ENCODE measurements at places on chromosomes 1 and 21.

DNA sequence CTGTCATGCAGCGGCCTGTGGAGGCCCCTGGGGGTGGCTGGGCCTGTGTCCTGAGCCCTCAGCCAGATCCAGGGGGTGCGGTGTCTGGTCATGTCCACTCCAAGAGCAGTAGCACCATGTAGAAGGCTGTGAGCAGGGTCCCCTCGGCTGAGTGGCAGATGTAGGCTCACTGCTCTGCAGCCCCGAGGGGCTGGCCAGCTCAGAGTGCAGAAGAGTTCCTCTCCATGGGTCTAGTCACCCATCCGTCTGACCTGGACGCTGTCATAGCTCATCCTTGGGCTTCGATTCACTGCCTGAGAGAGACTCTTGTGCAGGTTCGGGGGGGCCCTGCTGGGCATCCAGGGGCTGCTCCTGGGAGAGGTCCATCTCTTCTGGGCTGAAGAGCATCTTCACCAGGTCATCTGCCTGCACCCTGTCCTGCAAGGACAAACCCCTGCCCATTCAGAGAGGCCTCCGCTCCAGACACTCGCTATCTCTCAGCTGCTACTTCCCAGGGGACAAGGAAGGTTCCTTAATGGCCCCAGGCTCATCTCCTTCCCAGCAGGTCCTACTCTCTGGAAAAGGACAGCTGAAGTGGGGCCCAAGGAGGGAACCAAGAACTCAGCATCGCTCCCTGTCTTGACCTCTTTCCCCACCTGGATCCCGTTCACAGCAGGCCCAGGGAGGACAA is 6.5 kb upstream of the CLDN19 start:
- DNase-seq = no peak

GRCh38 chr1:153669606-153670005 is 1.2 kb downstream of the ILF2 start:
- no peak for DNase-seq

DNA sequence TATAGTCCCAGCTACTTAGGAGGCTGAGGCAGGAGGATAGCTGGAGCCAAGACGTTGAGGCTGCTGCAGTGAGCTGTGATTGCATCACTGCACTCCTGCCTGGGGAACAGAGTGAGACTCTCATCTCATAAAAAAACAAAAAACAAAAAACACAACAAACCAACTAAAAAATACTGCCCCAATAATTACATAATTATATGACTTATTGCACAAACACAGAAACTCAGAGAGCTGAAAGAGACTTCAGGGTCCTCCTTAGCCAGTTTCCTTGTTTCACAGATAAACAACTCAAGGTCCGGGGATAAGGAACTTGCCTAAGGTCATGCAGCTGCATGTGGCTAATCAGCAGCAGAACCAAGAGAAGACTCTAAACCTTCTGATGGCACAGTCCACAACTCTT is 11.9 kb downstream of the EXTL2 start:
- no peak for DNase-seq

GRCh38 chr1:198096390-198096789 is 60.4 kb upstream of the NEK7 start:
- DNase-seq = no peak

GRCh38 chr1:207996636-207997035 is 85.7 kb upstream of the CD34 start:
- no peak for DNase-seq

- DNase-seq = no peak
These were observed 543.9 kb downstream of the AJAP1 start for GRCh38 chr1:5198328-5198727.

DNA sequence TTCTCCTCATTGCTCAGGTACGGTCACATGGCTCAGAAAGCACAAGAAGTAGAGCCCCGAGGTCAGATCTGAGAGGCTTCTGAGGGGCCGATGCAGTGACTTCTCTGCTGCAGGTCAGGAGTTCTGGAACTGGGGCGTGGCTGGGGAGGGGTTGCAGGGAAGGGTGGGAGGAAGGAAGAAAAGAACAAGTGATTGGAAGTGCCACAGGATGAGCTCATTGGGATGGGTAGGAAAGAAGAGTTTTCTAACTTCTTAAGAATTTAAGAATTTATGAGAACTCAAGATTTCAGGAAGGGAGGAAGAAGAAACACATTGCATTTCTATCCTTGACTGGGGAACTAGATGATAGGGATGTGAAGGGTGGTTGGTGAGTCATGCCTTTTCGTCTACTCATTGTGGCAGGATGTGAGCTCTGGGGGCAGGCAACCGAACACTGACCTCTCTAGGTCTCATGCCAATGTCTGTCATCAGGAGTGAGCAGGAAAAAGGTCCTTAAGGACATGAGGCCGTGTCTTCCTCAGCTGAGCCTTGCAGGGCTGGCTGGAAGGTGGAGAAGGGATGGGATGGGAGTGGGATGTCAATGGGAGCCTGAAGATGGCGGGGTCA is 497 bp downstream of the FCRLB start:
- DNase-seq = no peak

- DNase-seq = peak; percentile 99
These were observed 313.9 kb downstream of the BARHL2 start for GRCh38 chr1:90402893-90403849.

DNA sequence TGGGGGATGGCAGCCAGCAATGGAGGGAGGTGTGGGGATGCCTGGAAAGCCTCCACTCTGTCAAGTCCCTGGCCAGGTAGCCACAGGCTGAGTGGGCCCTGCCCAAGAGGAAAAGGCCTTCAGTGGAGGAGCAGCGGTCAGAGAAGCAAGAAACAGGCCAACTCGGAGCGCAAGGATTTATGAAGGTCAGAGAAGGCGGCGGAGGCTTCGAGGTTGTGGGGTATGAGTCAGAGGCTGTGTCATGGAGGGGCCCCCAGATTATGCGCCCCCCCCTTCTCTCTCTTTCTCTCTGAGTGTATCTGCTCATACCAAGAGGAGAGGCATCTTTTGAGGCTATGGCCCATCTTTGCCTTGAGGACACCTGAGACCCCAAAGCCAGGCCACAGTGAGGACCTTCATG is 99.5 kb downstream of the CASZ1 start:
- no peak for DNase-seq

DNA sequence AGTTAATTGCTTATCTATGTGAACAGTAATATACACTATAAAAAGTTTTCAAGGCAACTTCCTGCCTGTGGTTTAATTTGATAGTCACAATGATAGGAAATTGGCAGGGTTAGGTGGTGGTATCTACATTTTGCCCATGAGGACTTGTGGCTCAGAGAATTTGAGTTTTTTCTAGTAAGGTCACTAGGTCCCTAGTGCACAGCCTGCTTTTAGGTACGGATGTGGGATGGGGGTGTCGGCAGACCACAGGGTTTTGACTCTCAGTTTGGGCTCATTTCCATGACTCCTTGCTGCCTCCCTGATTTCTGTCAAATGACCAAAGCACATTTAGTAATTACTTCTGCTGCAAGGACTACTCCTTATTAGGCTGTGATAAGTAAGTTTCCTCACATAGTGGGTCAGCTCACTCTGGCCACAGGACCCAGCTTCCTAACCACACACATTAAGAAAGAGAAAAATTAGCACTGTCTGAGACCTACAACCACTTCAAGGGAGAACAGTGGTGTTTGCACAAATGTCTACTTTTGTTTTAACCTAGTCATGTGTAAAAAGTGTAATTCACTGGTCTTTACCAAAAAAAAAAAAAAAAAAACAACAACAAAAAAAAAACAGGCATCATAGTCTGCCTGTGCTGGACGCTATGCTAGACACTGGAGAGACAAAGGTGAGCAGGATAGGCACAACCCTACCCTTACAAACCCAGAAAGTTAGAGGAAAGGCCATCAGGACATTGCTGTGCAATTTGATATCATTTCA is 43.7 kb downstream of the MRPL39 start:
- no peak for DNase-seq

- DNase-seq = no peak
These were observed 9.6 kb upstream of the SLC25A34 start for GRCh38 chr1:15726508-15726907.

DNA sequence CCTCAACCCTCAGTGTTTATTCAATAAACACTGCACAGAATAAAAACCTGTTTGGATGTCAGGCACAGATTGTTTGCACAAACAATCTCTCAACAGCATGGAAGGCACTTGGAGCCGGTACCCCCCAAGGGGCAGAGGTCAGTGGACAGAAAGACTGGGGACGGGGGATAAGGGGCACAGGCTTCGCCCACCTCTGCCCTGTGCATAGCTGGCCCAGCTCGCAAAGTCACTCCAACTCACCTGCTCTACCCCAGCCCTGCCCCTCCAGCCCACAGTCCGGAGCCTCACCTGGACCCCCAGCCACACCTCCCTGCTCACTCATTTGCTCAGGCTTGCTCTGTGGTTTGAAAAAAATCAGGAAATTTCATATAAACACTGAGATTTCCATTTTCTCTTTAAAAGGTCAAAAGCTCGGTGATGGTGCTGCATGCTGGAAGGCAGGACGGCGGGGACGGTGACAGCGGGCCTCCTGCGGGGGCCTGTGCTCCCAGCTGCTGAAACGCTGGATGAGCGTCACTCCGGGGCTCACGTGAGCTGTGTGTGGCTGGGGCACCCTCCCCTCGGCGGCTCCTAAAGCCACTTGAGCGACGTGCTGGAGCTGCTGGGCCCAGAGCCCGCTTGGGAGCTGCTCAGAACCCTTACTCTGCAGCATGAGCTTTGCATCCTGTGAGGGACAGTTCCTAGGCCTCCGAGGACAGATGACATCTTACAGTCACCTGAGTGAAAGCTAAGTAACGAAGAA is 54.5 kb downstream of the PRDM15 start:
- no peak for DNase-seq

GRCh38 chr1:183844806-183845205 is 39.9 kb downstream of the RGL1 start:
- no peak for DNase-seq

DNA sequence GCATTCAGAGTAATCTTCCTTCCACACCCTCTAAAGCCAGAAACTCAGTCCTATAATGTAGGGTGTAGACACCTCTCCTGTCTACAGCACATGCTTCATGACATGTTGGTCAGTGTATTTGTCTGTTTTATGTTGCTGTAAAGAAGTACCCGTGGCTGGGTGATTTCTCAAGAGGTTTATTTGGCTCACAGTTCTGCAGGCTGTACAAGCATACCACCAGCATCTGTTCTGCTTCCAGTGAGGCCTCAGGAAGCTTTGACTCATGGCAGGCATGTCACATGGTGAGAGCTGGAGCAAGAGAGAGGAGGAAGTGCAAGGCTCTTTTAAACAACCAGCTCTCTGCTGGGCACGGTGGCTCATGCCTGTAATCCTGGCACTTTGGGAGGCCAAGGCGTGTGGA is 12.1 kb downstream of the PLOD1 start:
- DNase-seq = no peak

DNA sequence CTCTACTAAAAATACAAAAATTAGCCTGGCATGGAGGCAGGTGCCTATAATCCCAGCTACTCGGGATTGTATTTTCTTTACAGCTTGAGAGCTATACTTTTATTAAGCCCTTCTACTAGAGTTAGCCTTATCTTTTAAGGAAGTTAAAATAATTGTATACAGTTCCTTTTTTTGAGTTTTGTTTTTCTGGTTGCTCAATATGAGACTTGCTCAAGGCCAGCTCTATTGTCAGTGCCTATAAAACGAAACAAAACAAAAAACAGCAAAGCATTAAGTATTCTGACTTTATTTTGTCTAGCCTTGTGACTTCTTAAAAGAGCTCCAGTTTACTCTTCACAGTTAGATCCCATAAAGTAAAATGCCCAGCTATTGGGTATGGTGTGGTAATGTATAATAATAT is 17.2 kb downstream of the PKN2 start:
- no peak for DNase-seq

GRCh38 chr1:18727956-18728355 is 97.3 kb downstream of the PAX7 start:
- DNase-seq = no peak

DNA sequence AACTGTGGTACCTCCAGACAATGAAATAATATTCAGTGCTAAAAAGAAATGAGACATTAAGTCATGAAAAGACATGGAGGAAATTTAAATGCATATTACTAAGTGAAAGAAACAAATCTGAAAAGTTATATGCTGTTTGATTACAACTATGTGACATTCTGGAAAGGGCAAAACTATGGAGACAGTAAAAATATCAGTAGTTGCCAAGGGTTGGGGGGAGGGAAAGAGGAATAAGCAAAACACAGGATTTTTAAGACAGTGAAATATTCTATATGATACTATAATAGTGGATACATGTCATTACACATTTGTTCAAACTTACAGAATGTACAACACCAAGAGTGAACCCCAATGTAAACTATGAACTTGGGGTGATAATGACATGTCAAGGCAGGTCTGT is 38.2 kb upstream of the PKN2 start:
- DNase-seq = no peak

GRCh38 chr1:178532392-178532791 is 19.5 kb downstream of the TEX35 start:
- DNase-seq = peak; percentile 57

- DNase-seq = no peak
These were observed 14.8 kb upstream of the TMEM222 start for GRCh38 chr1:27306892-27307761.

GRCh38 chr1:214464445-214465287 is 86.7 kb downstream of the PTPN14 start:
- no peak for DNase-seq

- DNase-seq = no peak
These were observed 260.5 kb downstream of the KCNJ6 start for GRCh38 chr21:37655611-37656300.

- peak; percentile 23 for DNase-seq
These were observed 93.8 kb upstream of the TMPRSS2 start for GRCh38 chr21:41601573-41602368.

DNA sequence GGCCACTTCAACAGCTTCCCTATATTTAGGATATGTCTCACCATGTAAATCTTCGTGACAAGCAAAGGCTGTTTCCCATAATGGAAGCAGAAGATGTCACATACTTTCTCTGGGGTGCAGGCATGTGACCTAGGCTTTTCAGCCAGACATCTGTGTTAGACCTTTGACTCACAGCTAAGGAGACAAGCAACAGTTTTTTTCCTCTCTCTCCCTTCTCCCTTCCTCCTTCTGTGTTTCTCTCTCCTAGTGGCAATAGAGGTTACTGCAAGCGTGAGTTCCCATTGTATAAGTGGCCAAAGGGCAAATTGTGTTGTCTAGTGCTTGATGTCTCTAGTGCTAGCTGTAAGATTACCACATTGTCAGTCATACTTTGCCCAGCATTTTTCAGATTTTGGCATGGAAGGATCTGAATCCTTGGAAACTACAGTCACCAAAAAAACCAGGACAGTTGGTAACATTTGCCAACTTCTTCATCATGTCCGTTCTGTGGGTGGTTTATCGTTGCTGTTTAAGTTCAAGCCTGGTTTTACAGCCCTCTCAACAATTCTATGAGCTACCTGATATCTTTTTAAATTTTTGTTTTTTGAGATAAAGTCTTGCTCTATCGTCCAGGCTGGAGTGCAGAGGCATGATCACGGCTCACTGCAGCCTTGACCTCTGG is 44.4 kb upstream of the RABGAP1L start:
- peak; percentile 44 for DNase-seq

Data from foreskin keratinocyte (primary cell).